ENCODE measurements at places on chromosomes 11 and 22.

DNA sequence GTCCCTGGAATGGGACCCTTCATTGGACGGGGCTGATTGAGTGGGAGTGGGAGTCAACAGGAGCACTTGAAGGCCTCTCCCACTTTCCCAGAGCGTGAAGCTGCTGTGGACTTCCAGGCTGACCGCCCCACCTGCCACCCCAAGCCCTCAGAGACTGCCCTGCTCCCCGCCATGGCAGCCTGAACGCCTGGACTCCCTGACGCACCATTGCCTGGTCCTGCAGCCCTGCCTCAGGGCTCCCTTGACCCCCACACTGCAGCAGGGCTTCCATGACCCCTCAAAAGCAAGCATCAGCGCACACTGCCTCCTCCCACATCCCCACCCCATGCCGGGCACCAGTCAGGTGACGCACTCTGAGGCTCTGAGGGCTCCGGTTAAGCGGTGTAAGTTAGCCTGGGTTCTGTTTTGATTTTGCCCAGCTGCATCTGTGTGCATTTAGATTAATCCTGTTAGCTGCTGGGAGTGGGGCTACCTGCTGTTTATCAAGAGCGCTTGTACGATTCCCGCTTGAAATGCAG lies 39.4 kb downstream of the TRIM29 start:
- DNase-seq, result no peak

DNA sequence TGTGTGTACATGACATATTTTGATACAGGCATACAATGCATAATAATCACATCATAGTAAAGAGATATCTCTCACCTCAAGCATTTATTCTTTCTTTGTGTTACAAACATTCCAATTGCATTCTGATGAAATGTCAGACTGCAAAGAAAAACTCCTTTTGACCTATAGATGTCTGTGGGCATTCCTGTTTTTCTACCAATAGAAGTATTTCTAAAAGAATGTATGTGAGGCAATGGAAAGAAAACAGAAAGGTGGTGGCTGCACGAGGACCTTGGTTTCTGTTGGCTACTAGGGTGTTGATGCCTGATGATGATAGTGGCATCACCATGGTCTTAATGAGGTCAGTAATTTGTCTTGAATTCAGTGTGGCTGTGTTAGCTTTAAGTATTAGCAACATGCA lies 137.0 kb upstream of the ANO3 start:
- no peak for DNase-seq

- no peak for DNase-seq
Observed at GRCh38 chr22:24806663-24807001, 621 bp downstream of the SGSM1 start.

- no peak for DNase-seq
Observed at GRCh38 chr22:46369716-46370583, 34.4 kb downstream of the TRMU start.

DNA sequence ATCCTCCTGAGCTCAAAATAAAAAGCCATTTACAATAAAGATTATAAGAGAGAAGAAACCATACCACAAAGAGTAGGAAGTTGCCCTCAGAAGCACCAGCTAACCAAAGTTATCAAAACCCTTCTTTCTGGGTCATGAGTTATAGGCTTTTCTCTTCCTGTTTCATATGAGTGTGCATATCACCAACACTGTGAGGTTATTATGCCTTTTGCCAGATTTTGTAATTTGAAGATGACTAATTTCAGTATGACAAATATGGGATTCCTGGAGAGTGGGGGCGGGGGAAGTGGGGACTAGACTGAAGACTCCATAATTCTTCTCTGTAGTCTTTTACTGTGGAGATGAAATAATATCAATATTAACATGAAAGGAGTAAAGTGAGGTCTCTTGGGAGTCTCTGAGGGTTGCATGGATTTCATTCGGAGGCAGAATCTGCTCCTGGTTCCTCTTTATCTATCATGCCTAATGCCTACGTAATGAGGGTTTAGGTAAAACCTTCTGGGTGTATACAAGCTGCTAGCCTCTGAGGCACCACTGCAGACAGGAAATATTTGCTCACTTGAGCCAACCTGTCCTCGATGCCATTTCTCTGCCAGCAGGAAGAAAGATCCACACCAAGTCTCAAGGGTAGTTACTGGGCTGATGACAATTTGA lies 2.1 kb downstream of the LPXN start:
- no peak for DNase-seq

DNA sequence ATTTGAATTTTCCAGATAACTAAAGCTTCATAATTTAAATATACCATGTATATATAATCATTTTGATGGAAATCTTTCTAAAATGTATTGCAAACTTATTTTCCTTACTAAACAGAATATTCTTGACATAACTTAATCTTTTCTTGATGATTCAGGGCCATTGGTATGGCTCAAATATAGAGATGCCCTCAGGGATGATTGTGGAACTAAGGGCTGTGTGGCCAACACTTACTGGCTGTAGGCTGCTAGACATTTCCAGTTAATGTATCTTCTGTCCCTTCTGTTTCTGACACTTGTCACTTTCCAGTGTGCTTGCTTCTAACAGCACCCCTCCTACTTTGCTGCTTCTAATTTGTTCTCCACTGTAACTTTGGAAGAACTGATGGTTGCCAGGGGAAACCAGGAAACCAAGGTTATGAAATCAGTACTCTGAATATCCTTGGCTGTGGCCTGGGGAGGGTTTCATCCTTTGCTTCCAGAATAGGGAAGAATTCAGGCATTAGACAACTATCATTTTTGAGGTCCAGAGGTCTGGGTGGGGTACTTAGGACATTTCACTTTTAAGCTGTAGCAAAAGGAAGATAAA lies 697.2 kb downstream of the ETS1 start:
- no peak for DNase-seq

DNA sequence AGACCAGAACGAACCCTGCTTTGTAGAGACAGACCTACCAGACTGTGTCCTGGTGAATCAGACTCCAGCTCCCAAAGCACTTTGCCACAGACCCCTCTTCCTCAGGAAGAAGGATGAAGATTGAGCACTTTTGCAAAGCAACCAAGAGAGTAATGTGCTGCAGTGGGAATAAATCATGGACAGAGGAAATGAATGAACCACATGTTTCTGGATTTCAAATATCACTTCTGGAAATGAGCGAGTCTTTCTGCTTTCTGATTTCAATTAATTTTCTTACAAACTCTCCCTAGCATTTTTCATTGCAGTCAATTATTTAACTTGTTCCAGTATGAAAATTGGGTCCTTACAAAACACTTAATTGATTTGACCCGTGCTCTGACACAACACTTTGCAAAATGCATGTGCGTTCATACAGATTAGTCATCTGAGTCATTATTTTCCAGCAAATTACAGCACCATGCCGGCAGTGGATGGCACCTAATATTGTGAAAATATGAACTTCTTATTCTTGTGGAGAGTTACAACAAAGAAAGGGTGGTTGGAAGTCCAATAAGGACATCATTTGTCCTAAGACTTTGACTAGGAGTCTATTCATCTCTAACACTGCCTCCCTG lies 315.9 kb upstream of the CCDC90B start:
- no peak for DNase-seq

GRCh38 chr11:126061707-126062678 lies 673 bp downstream of the CDON start:
- DNase-seq, result peak; percentile 73

DNA sequence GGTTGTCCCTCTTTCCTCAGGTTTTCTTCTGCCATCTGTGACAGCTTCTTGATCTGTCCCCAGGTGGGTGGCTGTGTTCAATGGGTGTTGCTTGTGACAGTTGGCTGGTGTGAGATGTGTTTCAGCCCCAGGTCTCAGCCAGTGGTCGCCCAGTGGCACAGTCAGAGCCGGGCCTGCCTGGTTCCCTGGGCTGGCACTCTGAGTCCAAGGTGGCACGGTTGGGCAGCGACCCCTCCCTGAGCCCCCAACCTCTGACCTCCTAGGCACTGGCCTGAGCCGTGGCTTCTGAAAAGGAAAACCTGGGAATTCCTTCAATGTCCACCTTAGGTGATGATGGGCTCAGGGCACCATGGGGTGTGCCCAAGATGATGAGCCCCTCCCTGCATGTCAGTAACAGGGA lies 14.0 kb upstream of the PRODH start:
- DNase-seq, result no peak

Measured in cerebellar nuclear complex (tissue), 1 donor.